NCI-H2029 treated with DMSO at 0.1 percent for 48 hours (cell line): ENCODE measurements at places on chromosomes 1 and 21.

DNA sequence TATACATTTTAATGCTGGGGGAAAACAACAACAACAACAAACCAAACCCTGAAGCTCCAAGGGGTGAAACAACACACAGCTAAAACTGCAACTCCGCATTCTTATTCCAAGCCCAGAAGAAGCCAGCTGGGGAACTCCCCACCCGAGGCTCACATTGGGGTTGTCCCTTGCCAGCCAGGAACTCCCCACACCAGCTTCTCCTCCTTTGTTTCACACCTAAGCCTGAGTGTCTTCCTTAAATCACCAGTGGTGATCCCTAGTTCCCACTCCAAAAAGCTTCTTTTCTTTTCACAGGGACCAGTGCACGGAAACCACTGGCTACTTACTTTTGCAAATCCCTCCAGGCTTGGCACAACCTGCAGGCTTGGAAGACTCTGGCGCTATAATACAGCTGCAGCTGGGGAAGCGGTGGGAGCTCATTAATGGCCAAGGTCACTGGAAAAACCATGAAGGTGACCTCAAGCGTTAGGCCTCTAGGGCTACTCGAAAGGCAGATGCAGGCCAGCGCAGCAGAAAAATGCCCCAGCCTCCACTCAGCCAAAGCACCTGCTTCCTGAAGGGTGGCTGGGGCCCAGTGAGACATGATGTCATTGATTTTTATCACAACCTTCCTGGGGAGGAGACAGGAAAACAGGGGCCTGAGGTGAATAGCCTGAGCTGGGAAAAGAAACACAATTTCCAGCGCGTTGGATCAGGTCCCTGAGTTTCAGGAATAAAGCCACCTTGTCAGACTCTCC is 40.1 kb downstream of the TLR5 start:
- peak; percentile 77 for DNase-seq

DNA sequence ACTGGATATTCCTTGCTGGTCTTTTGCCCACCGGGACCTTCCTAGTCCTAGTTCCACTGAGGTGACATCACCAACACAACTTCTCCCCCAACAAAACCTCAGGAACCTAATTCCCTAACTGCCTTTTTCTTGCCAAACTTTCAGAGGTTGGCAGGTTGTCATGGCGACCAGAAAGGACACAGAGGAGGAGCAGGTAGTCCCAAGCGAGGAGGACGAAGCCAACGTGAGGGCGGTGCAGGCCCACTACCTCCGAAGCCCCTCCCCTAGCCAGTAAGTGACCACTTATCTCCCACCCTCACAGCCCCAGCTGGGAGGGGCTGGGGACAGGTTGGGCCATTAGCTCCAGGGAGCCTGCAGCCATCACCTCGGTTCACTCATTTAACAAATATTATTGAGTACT is 815 bp downstream of the STYXL2 start:
- DNase-seq, result no peak

DNA sequence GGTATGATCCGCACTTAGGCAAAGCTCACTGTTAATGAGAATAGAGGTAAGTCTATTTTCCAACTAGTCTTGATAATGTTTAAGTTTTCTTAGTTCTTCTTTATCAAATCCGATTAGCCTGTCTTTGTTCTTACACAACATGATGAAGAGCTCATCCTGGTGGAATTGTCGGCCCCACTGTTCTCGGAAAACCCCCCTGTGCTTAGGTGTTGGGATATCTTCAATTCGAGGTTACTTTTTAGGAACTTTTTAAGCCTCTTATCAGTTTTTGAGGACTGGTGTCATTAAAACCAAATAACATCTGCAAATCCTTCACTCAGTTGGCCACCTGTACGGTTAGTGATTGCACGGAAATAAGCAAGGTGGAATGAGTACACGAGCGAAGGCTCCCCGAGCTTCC is 60.7 kb upstream of the KIF26B start:
- no peak for DNase-seq

DNA sequence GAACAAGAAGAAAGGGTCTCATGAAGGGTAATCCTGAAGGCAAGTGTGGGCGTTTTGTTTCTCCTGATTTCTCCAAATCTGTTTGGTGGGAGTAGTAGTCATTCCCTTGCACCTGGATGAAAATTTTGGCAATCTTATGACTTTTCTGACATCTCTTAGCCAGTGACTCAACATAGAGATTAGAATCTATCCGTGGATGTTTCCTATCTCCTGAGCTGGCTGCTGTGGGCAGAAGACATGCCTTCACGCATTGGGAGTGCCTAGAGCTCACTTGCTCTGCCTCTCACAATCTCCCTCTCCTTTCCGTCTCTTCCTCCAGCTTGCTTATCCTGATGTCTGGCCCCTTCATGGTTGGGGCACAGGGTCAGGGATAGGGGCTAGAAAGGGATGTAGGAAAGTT is 174.2 kb upstream of the NFIA start:
- no peak for DNase-seq

DNA sequence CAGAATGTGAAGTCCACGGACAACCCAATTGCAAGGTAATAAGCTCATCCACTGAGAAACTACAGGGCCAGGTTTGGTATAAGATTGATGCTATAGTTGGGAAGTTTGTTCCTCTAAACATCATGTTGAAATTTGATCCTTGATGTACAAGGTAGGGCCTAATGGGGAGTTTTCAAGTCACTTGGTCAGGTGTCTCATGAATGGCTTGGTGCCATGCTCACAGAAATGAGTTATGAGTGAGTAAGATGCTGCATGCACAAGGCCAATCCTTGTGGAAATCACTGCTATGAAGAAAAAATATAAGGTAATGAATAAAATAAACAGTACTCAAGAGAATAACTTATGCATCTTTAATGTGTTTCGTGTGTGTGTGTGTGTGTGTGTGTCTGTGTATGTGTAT is 1891.2 kb downstream of the NCAM2 start:
- DNase-seq, result no peak

- DNase-seq, result no peak
Measured at GRCh38 chr1:92832537-92833114, 786 bp downstream of the RPL5 start.

DNA sequence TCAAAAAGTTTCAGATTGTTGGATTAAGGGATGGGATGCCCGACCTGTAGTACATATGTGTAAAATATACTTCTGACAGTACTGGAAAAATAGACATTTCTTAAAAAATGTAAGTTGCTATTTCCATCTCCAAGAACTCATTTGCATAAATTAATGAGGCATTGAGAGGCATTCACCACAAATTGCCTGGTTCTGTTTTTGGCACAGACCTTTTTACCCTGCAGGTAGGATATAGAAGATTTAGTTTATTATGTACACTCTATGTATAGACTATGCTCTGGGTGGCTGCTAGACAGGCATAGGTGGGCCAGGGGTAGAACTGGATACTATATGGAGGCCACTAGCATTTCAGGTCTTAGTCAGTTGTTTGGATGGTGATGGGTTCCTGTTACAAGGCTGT is 8.0 kb downstream of the CCDC17 start:
- no peak for DNase-seq

- DNase-seq, result no peak
Measured at GRCh38 chr21:43618940-43619339, 40.3 kb downstream of the HSF2BP start.

DNA sequence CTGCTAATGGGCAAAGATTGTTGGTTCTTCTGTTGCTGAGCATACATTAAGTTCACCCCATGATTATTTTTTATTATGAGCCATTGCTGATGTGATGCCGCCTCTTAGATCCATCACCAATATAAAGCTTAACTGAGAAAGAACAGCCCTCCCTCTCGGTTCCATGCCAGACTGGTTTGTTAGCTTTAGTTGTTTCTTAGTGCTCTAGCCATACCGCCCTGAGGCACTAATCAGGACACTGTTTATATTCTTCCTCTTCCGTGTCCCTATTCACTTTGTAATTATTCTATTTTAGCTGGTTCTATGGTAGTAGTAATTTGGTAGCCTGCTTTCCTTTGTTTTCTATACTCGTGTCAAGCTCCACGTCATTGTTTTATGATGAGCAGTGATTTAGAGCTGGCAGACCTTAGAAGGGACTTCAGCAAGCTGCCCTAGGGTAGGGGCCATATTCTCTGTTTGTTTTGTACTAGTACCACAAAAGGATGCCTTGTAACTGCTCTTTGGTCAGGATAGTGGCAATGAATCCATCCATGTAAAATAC is 27.3 kb upstream of the PDPN start:
- no peak for DNase-seq

DNA sequence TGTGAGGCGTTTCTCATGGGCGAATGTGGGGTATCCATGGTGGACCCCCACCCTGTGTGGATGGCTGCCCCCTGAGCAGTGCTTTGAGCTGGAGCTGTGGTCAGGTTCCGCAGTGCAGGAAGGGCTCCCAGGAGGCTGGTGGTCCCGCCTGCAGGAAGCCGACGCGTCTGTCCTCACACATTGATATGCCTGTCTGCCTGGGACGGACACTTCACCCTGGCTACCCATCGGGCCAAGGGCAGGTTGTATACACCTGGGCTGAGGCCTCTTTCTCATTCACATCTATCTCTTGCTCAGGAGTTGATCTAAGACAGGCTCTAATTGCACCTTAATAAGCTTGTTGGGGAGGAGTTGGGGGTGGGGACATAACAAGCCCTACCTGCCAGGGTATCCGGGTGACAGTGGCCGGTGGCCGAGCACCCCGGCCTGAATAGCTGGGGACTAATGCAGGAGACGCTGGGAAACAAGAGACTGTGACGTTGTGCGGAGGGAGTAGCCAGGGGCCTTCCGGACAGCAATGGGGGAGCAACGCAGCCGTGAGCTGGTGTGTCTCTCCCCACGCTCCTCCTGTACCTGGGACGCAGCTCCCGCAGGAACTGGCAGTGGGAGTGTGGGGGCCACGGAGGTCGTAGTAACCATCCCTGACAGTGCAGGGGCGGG is 21.7 kb downstream of the PDXK start:
- DNase-seq, result no peak

DNA sequence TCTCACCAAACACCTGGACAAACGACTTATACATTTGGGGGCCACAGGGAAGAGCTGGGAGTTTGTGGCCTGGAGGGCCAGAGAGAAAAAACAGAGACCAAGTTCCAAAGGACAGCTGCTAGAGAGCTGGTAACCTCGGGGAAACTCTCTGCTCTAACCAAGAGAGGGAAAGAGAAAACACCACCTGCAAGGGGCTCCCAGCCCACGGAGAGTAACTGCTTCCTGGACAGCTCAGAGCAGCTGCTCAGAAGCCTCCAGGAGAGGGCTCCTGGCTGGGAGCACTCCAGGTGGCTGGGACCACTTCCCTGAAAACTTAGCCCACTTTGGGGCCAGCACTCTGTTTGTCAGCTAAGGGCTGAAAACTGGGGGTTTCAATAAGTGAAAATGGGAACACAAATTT is 154.8 kb upstream of the GRIK3 start:
- peak; percentile 87 for DNase-seq

DNA sequence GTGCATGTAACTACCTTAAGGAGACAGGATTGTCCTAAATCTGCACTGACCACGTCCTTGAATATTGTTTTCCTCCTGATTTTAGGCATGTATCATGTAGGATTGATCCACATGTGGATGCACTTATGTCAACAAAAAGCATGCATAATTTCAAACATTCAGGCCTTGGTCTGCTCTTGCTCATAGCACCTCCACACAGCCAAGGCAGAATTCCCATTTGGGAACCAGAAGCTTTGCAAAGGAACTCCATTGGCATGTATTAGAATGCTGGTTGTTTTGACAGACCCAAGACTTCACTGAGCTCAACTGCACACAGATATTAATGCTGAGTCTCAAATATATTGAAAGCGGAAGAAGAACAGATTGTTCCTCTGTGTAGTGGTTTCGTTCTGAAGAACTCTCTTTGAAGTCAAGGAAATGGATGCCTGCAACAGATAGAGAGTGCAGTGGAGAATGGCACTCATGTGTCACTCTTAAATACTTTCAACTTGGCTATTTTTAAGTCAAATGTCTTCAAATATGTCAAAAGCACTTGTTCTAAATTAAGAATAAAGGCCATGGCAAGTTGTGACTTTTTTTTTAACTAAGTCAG is 387.6 kb downstream of the LTN1 start:
- no peak for DNase-seq

DNA sequence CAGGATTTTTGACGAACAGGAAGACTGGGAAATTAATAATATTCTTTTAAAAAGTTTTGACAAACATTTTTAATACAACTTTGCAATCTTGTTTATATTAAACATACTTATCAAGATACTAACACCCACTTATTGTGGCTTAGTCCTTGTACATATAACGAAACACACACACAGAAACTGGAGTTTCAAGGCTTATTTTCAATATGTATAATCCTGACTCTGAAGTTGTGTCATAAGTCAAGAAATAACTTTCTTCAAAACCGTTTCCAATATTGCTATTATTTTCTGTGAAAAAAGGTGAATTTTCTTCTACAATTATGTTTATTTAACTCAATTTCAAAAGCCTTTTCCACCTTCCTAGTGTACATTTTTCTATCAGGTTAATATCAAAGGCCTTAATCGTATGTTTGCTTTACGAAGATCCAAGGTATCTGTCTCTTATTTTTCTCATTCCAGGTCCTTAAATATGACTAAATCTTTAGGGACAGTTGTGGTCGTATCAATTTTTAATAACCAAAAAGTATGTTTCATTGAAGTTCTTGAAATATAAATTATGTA is 1.8 kb downstream of the CDKN2C start:
- peak; percentile 61 for DNase-seq

- DNase-seq, result no peak
Measured at GRCh38 chr1:110616587-110616986, 10.4 kb upstream of the KCNA2 start.

- DNase-seq, result no peak
Measured at GRCh38 chr1:25675729-25676476, 59.3 kb downstream of the MAN1C1 start.

DNA sequence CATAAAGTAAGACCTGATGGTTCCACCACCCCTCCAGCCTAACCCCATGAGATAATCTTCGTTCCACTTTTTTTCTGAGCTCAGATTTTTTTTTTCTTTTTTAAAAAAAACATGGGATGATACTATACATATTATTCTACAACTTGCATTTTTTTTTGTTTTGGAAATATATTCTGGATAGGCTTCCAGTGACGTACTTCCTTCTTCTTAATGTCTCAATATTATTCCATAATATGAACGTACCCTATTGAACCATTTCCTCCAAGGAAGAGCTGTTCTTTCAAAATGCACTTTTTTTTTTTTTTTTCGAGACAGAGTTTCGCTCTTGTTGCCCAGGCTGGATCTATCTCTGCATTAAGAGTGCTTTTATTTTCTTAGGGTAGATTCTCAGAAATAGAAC is 1.5 kb downstream of the EDEM3 start:
- DNase-seq, result no peak

DNA sequence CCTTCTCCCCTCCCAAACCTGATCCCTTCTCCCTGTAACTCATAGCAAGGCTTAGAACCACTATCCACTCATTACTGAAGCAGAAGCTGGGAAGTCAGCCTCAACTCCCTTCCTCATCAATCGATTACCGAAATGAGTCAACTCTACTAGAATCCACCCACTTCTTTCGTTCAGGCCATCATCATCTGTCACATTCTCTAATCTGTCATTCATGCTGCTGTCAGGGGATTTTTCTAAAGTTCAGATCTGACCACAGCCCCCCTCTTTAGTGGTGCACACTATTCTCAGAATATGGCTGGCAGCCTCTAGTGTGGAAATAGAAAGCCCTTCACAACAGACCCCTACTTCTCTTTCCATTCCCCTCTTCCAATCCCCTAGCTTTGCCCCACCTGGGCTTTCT is 5.1 kb downstream of the NT5C1A start:
- no peak for DNase-seq
